IMR-90 (cell line): ENCODE measurements at places on chromosomes 1 and 21. TPM values are rescaled to one million over a fixed set of nuclear protein-coding genes. Genes with fewer than 3 reads are reported as not detected.
A peak's percentile ranks its signal among the peaks of the same experiment; 100 is the strongest.

PRKACB gene
- 8.2 and 14.2 TPM in 2 replicates for total RNA-seq

FMO5 gene
- 0.36 and 0.83 TPM in 2 replicates for total RNA-seq

OR2L2 gene
- not detected in 2 replicates for total RNA-seq

NPL gene
- 0.36 and 0.83 TPM in 2 replicates for total RNA-seq

PFKFB2 gene
- 1.3 and 1.7 TPM in 2 replicates for total RNA-seq

CELA2A gene
- total RNA-seq = not detected in 2 replicates

DNA sequence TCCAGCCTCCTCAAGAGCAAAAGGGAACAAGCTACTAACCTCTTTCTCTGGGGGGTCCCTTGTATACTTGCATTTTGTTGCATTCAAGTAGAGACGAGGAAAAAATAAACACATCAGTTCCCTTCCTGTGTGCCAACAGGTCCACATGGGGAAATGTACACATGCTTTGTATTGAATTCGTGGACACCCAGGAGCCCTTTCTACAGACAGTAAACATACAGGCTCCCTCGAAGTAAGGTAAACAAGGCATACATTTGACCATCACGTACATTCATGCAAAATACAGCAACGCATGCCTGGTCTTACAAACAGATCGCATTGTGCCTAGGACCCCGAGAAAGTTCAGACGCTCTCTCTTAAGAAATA, 1.1 kb downstream of the KCND3 start:
- DNase-seq = no peak

DNA sequence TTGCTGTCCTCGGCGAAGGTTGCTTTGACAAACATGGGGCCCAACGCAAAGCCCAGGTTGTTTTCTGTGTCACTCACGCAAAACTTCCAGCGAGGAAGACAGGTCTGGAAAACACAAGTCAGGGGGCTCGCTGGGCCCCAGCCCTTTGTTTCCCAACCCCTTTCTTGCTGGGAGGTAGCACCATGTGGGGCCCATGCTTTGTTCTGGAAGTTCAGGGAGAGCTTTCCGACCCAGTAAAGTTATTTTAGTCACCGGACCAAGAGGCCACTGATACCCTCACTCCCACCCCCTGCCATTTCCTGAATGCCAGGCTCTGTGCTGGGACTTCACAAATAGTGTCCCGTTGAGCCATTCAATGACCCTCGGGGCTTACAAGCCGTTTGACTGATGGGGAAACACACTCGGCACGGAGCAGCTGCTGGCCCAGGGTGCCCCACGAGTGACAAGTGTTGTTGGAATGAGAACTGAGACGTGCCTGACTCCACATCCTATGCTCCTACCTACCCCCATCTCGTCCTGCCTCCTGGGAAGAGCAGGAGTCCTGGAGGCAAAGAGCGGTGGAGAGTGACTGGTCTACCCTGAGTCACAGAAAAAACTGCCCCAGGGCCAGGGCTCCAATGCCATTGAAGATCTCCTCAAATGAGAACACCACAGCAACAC, 52.0 kb downstream of the ECE1 start:
- DNase-seq = peak; percentile 84

DNA sequence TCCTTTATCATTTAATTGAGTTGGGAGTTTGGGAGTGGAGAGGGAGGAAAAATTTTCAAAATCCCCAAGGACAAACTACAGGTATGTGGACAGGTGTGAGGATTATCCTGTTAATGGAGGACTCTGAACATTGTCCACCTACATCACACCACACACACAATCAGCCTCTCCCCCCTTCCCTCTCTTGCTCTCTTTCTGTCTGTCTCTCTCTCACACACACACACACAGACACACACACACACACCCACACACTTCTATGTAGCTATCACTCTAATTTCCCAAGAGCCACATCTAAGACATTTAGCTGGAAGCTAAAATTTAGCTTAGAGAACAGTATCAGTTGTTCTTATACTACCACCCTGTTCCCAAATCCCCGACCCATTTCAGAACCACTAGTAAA, 1.5 kb downstream of the S100A8 start:
- DNase-seq = no peak

GRCh38 chr21:45632637-45633251, 10.8 kb upstream of the PCBP3 start:
- no peak for DNase-seq

GRCh38 chr1:110944806-110945205, 18.9 kb downstream of the LRIF1 start:
- DNase-seq = no peak

DNA sequence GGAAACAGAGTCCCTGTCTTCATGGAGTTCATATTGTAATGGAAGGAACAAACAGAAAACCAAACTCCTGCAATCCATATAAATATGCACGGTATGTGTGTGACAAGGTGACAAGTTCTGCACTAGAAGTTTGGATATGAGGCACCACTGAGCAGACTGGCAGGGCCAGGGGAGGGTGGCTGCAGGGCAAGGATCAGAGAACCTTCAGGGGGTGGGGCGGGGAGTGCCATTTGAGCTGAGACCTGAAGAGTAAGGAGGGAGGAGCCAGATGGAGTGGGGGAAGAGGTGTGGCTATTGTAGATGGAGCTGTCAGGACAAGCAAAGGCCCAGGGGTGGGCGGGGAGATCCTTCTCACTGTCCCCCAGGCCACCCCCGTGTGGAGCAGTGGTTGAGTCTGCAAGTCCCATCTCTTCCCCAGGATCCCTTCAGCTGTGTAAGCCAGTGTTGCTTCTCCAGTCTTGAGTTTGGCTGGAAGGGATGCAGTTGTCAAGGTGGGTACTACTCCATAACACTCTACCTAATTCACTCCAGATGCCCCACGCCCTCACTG, 76.4 kb downstream of the ATP5PO start:
- DNase-seq = no peak

- DNase-seq = no peak
Observed at GRCh38 chr1:171126504-171126903, 35.8 kb downstream of the FMO3 start.

GRCh38 chr1:24416666-24417391, 1.2 kb downstream of the NIPAL3 start:
- DNase-seq = peak; percentile 100

GRCh38 chr1:46098027-46098712, 34.3 kb downstream of the PIK3R3 start:
- DNase-seq = peak; percentile 8

DNA sequence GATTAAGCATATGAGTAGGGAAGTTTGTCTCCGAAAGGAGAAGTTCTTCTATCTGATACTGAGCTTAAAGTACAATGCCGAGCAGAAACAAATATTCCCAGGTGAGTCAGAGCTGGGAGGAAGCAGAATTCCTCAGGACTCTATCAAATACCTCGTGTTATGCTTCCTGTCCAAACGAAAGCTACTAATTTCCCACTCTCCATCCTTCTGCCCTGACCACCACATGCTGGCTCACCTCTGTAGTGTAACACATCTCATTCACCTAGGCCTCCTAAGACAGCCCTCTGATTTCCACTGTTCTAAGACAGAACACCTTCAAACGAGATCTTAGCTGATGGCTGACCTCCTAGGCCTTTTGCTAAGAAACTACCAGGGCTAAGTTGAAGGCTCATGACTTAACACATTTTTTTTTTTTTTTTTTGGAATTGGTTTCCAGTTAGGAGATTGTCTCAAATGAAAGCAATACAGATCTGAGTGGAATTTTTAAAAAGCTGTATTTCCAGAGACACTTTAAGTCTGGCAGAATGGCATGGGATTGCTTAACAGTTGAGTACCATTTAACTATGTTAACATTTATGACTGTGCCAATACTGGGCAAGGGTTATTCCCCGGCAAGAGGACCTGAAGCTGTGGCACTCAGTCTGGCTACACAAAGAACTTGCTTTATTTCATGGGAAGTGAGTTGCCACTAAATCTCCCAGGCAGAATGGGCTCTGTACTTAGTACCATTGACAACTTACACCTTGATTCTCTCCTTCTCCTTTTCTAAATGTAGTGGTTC, 583.4 kb downstream of the DPYD start:
- peak; percentile 17 for DNase-seq

GRCh38 chr1:218741852-218742251, 396.7 kb downstream of the TGFB2 start:
- peak; percentile 41 for DNase-seq

GRCh38 chr1:168243198-168243597, 17.4 kb downstream of the SFT2D2 start:
- DNase-seq = no peak

DNA sequence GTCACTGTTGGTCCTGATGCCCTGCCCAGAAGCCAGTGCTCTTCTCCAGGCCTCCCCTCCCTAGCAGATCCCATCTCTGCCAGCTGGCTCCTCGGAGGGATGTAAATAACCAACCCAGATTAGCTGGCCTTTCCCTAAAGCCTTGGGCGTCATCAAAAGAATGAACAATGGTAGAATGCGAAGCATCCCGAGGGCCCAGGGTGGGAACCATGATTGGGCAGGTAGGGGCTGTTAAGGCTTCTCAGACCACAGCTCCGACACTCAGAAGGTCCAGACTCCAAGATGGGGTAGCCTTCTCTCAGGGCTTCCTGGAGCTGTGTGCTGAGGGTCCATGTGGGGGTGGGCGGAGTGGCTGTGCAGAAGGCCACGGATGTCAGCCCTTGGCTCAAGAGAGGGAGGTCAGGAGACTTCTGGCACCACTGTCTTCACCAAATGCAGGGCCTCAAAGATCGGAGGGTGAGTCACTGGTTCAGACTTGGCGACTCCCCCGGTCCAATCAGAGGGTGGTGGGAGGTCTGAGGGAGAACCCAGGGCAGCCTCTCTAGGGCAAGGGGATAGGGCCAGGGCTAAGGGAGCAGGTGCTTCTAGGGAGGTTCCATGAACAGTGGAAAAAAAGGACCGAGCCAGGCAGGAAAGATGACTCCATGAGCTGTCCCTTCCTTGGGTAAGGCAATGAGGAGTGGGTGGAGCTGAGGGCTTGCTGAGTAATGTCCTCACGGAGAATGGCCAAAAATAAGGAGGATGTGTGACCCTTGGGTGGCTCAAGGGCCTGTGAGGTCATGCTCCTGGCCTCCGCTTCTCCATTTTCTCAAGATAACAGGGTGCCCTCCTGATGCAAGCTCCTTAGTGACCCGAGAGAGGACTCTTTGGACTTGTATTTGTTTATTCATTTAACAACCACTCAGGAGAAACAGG, 58.4 kb upstream of the EPS8L3 start:
- peak; percentile 57 for DNase-seq

GRCh38 chr1:93964777-93965200, 55.6 kb upstream of the GCLM start:
- DNase-seq = peak; percentile 69

DNA sequence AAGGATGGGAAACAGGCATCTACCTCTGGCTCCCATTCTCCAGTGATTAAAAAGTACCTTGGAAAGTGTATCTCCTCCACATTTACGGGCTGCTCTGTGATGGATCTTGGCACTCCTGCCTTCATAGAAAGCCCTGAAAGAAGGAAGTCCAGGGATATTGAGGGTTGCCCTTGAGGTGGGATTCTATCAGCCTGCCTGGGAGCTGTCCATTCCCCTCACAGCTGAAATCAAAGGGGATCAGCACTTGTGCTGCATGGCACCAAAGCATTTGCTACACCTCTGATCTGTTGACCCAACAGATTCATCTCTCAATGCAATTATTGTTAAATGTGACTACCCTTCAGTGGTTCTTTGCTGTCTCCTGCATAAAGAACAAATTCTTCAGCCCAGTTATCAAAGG, 442.0 kb upstream of the RUNX1 start:
- peak; percentile 10 for DNase-seq

DNA sequence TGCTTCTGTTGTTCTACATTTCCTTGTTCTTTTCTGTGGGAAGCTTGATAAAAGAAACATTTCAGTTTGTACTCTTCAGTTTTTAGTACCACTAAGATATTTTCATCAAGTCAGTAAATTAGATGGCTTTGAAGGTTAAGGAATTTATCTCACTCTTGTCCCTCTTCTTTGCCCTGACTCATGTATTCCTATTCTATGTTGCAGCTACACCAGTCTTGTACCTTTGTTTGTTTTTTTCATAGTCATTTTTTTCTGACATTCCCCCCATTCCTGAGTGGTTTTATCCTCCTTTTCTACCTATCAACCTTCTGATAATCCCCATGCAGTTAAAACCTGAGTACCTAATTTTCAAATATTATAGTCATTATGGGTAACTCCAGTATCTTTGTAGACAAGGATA, 65.4 kb downstream of the MAST2 start:
- no peak for DNase-seq

DNA sequence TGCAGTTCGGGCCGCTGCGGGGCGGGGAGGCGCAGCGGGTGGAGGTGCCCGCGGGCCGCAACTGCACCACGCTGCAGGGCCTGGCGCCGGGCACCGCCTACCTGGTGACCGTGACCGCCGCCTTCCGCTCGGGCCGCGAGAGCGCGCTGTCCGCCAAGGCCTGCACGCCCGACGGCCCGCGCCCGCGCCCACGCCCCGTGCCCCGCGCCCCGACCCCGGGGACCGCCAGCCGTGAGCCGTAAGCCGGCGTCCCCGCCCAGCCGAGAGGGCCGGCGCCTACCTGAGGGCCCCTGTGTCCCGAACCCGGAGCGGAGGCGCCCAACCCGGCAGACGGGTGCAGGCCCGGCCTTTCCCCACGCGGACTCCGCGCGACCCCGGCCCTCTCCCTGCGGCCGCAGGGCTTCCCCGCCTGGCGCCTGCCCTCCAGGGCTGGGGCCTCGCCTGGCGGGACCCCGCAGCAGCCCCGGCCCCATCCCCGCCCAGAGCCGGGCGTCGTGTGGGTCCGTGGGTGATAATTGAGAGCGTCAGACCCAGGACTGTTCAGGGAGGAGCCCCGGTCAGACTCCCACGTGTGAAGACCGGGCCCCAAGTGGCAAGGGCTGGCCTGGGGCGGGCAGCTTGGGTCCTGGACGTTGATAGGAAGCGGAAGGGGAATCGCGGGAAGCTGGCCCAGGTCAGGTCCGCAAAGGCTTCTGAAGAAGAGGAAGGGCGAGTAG, 4.2 kb downstream of the VWA1 start:
- DNase-seq = no peak
